ENCODE measurements at places on chromosomes 3 and 15.
A peak's percentile ranks its signal among the peaks of the same experiment; 100 is the strongest.

DNA sequence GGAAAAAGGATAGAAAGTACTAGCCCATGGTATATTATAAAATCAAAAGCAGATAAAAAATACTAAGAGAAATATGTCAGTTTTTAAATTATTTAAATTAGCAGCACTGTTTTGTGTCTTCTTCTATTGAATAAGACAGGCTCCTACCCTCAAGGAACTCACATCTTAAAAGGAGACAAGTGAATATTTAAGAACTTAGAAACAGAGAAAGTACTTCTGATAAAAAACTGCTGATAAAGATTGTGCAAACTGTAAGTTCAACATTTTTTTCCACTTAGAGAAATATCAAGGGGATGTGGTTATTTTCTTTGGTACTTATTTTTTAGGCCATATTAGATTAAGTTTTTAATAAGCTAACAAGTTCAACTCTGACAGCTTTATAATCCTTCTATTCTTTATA lies 3.0 kb upstream of the ANKRD28 start:
- DNase-seq = no peak

DNA sequence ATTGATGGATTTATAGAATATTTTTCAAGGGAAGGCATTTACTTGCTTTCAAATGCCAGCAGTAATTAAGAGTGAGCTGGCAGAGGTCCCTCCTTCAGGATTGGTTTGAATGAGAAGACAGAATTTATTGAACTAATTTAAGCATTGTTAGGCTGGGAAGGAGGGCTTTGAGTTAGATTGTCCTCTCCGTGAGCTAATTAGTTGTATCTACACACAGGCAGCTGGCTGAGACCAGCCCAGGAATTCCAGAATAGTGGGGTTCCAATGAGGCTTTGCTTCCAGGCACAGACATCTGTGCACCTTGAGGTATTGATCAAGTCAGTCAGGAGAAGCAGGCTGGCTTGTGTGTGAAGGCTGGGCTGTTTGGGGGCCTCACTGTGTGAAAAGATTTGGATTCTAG lies 124.0 kb upstream of the WNT5A start:
- no peak for DNase-seq

DNA sequence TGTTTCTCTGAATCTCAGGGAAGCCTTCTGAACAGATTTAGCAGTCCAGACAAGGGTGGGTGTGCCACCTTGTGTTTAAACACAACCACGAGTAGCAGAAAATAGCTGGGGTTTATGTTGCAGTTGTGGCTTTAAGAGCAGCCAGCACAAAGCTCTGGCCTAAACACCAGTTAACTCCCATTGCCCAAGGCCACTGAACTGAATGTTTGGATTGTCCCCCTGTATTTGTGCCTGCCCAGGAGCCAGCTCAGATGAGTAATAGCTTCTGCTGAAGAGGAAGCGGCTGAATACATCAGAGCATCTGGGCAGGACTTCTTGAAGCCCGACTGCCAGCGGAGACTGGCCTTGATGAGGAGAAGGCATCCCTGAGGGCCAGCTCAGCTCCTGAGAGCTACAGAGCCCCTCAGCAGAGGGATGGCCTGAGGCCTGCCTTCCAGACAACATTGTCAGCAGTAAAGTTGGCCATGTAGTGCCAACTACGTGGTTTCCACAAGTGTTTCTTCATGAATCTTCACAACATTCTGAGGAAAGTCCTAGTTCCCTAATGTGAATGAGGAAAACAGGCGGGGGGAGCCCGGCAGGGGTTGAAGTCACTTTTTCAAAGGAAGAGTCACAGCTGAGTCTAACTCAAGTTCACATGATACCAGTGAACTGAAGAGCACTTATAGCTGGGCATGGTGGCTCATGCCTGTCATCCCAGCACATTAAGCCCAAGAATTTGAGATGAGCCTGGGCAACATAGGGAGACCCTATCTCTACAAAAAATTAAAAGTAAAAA lies 65.8 kb upstream of the ZBTB38 start:
- DNase-seq = no peak

- no peak for DNase-seq
These were observed 206.4 kb downstream of the NAALADL2 start for GRCh38 chr3:175065497-175065896.

DNA sequence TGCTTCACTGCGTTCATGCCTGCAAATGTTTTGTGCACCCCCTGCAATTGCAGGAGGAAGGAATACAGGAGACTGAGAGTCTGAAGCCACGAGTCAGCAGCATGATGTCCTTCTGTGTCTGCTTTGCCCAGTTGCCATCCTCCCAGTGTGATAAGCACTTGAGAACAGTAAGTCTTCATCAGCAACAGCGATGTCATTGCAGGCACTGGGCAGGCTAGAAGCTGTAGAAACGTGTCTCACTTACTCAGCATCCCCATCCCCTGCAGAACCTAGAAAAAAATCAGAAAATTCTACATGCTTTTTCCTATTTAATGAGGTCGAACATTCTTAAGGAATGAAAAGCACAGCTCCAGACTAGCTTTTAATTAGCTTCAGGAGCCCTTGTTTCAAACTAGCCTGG lies 156.5 kb upstream of the LPP start:
- DNase-seq = no peak

DNA sequence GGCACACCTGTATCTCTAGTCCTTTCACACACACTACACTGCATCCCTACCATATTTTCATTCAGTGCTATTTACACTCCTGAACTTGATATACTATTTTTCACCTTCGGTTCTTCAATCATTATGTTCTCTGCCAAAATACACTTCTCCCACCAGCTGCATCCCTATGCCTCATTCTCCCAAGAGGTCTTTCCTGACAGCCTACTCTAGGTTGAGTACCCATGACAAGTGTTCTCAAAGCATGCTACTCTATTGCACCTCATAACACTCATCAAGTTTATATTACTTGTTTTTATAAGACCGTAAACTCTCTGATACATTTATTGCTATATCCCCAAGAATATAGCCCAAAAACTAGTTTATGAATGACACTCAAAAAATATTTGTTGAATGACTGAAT lies 549.5 kb downstream of the PYDC2 start:
- DNase-seq = no peak

DNA sequence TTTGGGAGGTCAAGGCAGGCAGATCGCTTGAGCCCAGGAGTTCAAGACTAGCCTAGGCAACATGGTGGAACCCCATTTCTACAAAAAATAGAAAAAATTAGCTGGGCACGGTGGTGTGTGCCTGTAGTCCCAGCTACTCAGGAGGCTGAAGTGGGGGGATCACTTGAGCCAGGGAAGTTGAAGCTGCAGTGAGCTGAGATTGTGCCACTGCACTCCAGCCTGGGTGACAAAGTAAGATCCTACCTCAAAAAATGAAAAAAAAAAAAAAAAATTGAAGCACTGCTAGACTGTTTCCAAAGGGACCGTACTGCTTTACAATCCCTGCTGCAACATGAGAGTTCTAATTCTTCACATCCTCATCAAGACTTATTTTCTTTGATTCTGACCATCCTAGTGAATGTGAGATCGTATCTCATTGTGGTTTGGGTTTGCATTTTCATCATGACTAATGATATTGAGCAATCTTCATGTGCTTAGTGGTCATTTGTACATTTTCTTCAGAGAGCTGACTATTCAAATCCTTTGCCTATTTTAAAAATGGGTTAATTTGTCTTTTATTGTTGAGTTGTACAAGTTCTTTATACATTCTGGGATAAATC lies 10.8 kb downstream of the CMTM8 start:
- no peak for DNase-seq

- DNase-seq = no peak
These were observed 35.5 kb upstream of the CHMP2B start for GRCh38 chr3:87191641-87192040.

DNA sequence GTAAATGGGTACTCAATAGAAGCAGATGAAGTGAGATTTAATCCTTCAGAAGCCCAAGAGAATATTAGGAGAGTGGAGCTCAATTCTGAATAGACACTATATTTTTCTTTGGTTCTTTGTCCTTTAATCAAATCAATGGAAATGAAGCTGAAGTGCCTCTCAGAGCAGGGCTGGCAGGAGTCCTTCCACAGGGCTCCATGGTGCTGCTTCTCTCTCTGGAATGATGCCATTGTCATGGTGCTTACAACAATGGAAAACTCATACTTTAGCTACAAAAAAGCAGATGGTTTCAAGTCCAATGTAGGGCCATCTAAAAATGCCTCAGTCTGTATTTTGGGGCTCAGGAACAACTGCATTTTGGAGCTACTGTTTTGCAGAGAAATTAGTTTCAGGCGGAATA lies 125.1 kb downstream of the SNRK start:
- DNase-seq = no peak

DNA sequence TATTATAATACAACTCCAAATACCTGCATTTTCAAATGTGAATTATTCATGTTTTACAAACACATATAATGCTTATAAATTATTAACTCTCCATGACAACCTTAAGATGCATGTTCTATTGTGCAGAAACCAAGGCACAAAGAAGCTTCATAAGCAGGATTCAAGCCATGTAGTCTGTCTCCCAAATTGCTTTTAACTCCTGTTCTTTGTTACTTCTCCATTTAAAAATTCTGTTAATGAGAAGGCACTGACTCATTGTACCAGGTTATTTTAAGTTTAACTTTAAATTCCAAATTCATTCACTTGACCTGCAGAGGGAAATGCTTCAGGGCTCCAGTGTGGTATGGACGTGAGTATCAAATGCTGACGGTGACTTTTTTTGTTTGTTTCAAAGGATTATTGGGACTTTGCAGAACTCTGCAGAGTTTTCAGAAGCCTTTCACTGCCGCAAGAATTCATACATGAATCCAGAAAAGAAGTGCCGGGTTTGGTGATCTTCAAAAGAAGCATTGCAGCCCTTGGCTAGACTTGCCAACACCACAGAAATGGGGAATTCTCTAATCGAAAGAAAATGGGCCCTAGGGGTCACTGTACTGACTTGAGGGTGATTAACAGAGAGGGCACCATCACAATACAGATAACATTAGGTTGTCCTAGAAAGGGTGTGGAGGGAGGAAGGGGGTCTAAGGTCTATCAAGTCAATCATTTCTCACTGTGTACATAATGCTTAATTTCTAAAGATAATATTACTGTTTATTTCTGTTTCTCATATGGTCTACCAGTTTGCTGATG lies 100.0 kb downstream of the MME start:
- DNase-seq = no peak

GRCh38 chr15:32855942-32856341 lies 138.1 kb downstream of the GREM1 start:
- DNase-seq = no peak

DNA sequence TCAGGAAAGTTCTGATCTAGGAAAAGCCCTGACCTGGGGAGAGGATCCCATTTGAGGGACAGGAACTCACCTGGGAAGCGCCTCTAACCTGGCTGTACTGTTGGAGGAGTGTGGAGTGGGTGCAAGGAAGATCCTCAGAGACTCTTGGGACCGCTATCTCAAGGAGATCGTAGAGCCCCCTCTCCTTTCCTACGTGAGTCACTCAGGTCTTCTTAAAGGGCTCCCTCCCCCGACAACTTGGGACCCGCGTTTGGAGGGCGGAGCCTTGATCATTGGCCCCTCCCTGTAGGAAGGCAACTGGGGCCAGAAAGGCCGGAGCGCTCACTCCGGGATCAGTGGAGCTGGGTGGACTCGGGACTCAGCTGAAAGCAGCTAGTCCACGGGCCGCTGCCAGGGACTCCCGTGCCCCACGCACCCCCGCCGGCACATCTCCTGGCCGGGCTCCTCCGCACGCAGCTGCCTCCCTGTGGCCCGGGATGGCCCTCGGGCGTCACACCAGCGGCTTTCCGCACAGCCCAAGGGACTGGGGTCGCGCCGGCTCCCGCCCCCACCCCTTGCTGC lies 520 bp downstream of the SLC26A6 start:
- DNase-seq = peak; percentile 28

GRCh38 chr15:83380059-83380458 lies 67.1 kb upstream of the SH3GL3 start:
- DNase-seq = no peak

DNA sequence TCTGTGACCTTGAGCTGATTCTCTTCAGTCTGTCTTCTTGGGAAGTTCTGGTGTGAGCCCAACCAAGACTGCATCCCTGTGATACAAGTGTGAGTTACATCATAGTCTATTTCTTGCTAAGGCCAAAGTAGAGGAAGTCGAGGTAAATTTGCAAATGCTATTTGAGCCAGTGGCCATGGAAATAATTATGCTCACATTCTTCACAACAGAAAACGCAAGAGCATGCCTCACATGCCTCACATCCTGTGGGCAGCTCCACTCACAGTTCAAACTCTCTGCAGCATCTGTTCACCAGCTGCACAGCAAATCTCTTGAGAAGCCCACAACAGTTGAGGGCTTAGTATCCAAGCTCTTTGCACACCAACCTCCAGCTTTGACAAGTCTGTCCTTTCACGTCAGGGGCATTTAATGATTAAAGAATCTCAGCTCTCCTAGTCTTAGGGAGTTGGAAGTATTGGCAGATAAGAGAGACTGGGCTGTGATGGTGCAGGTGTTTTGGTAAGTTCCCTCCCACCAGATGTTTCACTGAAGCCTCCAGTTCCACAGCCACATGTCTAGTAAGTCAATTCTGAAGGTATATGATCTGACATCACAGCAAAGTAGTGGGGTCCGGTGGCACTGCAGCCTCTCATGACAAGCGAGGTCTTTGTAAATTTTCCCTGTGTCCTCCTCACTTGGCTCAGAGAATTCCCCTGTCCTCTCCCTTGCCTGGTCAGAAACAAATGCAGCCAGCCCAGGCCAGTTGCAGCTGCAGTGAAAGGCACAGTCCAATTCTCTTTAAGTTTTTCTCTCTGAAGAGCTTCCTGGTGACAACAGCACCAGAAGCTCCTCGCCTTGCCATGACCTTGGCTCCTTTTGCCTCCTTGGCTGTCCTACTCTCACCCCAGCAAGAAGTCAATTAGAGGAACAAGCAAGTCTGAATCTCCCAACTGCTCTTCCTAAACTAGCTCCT lies 166.1 kb downstream of the SSR3 start:
- no peak for DNase-seq

- DNase-seq = no peak
These were observed 208.4 kb downstream of the TNIK start for GRCh38 chr3:171251835-171252234.

DNA sequence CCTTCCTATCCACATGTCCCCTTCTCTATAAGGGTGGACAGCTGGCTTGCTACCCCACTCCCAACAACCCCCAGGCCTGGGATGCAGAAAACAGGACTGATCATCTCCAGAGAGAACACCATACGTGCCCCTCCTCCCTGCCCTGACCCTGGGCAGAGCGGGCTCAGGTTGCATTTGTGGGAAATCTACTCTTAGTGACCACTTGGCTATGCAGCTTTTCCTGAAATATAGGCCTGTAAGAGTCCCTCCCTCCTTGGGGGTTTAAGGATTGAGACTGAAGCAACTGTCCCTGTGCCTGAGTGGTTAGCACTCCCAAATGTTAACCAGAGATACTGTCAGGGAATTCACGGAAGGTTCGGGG lies 11.7 kb downstream of the SH2D7 start:
- no peak for DNase-seq

- no peak for DNase-seq
These were observed 42.8 kb upstream of the PTPRG start for GRCh38 chr3:61518590-61518989.

- DNase-seq = no peak
These were observed 17.6 kb downstream of the UROC1 start for GRCh38 chr3:126500016-126500415.

All from activated gamma-delta T cell treated with anti-CD3 and anti-CD28 coated beads, Interleukin-2, amount 50 U/mL, for 16 hours (primary cell).